Progenitor cell of endocrine pancreas (in vitro differentiated cells): ENCODE measurements at places on chromosomes 12 and 14. TPM values are rescaled to one million over a fixed set of nuclear protein-coding genes. Genes with fewer than 3 reads are reported as not detected.
A peak's percentile ranks its signal among the peaks of the same experiment; 100 is the strongest.

DNA sequence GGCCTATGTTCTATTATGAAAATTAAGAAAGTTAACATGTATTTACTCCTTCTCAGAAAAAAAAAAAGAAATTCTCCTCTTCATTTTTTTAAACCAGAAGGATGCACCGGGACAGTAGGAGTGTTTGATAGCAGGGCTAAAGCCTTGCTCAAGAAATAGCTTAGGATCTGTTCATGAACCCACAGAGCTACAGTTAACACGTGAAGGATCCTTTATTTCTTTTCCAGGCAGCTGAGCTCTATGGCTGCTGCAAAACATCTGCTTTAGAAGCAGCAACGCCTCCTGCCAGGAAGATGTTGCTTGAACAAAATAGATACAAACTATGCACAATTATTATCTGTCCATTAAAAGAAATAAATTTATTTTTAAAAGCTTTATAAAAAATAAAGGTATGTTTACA, 254.8 kb downstream of the PRKD1 start:
- H3K4me3 ChIP-seq: no peak overlapping the region
- peaks cover 14% of the 10 kb centered on the region for H3K4me1 ChIP-seq
- no peak overlapping the region for H3K27ac ChIP-seq
- no peaks in the 10 kb centered on the region for H3K27me3 ChIP-seq

Gene MYF5
- not detected in 2 replicates for total RNA-seq

- DNase-seq: no peak
- H3K4me1 ChIP-seq: no peaks in the 10 kb centered on the region
- no peak overlapping the region for H3K27ac ChIP-seq
Observed at GRCh38 chr12:78179346-78179745, 348.7 kb downstream of the NAV3 start.

DNA sequence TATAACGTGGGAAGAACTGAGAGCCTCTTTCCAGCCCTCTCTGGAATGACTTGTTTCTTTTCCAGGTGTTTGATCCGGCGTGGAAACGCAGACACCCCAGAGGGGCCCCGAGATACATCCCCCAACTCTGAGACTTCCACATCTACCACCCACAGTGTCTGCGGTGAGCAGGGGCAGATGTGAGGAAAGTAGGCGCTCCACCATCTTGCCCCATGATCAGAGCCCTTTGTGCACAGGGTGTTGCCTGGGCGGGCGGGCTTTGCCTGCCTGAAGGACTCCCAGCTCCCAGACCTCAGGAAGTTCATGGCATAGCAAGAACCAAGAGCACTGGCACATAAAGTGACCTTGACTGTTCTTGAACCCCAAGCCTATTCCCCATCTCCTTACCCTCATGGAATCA, 2.8 kb downstream of the CARMIL3 start:
- peaks cover 12% of the 10 kb centered on the region for H3K4me1 ChIP-seq
- no peak for DNase-seq

GRCh38 chr12:128911861-128912260, 58.6 kb downstream of the GLT1D1 start:
- H3K36me3 ChIP-seq: no peaks in the 10 kb centered on the region
- H3K4me1 ChIP-seq: peaks cover 7% of the 10 kb centered on the region
- DNase-seq: no peak
- H3K27ac ChIP-seq: no peak overlapping the region
- peaks cover 23% of the 10 kb centered on the region for H3K27me3 ChIP-seq

Gene OR4E2
- not detected in 2 replicates for total RNA-seq

Gene ORAI1
- 18.9 and 19.3 TPM in 2 replicates for total RNA-seq

DNA sequence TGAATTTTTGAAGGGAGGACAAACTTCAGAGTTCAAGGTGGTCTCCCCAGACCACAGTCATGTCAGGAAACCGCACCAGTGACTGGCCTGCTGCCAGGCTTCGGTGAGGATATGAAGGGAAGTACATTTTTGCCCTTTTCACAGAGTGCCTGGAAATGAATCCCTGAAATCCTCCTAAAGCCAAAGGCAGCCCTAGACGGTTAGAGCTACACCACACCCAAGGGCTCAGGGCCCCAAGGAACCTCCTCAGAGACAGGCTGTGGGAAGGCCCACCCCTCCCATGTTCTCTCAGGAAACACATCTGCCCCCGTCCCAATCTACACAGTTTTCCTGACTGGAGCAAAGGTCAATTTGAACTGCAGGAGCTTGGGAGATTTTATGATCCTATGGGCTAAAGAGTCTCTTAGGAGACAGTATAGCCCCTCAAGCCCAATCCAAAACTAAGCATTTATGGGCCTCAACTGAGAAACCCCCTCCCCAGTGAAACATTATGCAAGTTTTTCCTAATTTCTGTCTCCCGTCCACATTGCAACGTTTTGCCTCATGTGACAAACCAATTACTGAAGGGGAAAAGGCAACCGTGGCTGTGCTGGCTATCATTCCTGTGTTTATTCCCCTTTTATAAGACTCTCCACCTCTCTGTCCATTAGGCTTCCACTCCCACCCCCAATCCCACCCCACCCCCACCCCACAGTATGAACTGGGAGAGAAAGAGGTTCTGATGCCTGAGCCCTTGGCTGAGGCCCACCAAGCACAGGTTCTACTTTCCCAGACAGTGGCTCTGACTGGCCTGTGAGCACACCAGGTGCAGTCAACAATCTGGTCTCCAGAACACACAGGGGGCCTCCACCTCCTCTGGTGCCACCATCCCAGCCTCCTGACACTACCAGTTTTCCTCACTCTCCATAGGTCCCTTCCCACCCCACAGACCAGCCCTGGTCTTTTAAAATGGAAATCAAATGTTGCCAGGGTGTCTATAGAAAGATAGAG, 9.6 kb upstream of the RNASE1 start:
- no peaks in the 10 kb centered on the region for H3K36me3 ChIP-seq
- H3K27me3 ChIP-seq: peaks cover 14% of the 10 kb centered on the region
- no peak overlapping the region for H3K4me3 ChIP-seq
- peaks cover 29% of the 10 kb centered on the region for H3K4me1 ChIP-seq
- H3K27ac ChIP-seq: no peak overlapping the region
- no peak for DNase-seq

- H3K27me3 ChIP-seq: peaks cover 8% of the 10 kb centered on the region
- no peaks in the 10 kb centered on the region for H3K36me3 ChIP-seq
- no peak overlapping the region for H3K4me3 ChIP-seq
Observed at GRCh38 chr12:54981796-54982195, 2.8 kb downstream of the TESPA1 start.

- H3K27ac ChIP-seq: no peak overlapping the region
- no peaks in the 10 kb centered on the region for H3K36me3 ChIP-seq
- no peaks in the 10 kb centered on the region for H3K27me3 ChIP-seq
- no peak for DNase-seq
- peaks cover 50% of the 10 kb centered on the region for H3K4me1 ChIP-seq
- no peak overlapping the region for H3K4me3 ChIP-seq
Observed at GRCh38 chr12:24539646-24540045, 409.3 kb downstream of the BCAT1 start.

Gene SEC23A
- total RNA-seq: 61.9 and 69.5 TPM in 2 replicates

GRCh38 chr14:77201696-77202095, 20.1 kb downstream of the TMEM63C start:
- no peaks in the 10 kb centered on the region for H3K36me3 ChIP-seq
- peaks cover 35% of the 10 kb centered on the region for H3K27me3 ChIP-seq
- H3K4me3 ChIP-seq: no peak overlapping the region
- DNase-seq: no peak

GRCh38 chr12:53825246-53826081, 73.7 kb upstream of the CISTR start:
- peaks cover 12% of the 10 kb centered on the region for H3K4me1 ChIP-seq
- H3K27ac ChIP-seq: no peak overlapping the region
- no peak overlapping the region for H3K4me3 ChIP-seq
- H3K27me3 ChIP-seq: peaks cover 22% of the 10 kb centered on the region

- H3K4me3 ChIP-seq: peak overlapping the region; percentile 51
- no peaks in the 10 kb centered on the region for H3K27me3 ChIP-seq
- H3K4me1 ChIP-seq: peaks cover 16% of the 10 kb centered on the region
- DNase-seq: no peak
- peaks cover 21% of the 10 kb centered on the region for H3K36me3 ChIP-seq
- peak overlapping the region; percentile 73 for H3K27ac ChIP-seq
Observed at GRCh38 chr12:47988073-47989022, 15.9 kb downstream of the COL2A1 start.

Gene KRT4
- total RNA-seq: 0.29 and 0.38 TPM in 2 replicates

Gene WDHD1
- 30.9 and 31.4 TPM in 2 replicates for total RNA-seq

Gene TAS2R13
- total RNA-seq: 3.0 and 3.4 TPM in 2 replicates

- H3K27me3 ChIP-seq: no peaks in the 10 kb centered on the region
- no peak overlapping the region for H3K4me3 ChIP-seq
- H3K27ac ChIP-seq: no peak overlapping the region
Observed at GRCh38 chr12:7136071-7136470, 5.9 kb downstream of the CLSTN3 start.
